ENCODE measurements at places on chromosomes 5 and 9.

- DNase-seq = no peak
These were observed 16.4 kb downstream of the IL4 start for GRCh38 chr5:132690156-132690555.

GRCh38 chr5:55868846-55869245 lies 17.7 kb downstream of the IL31RA start:
- no peak for DNase-seq

- DNase-seq = no peak
These were observed 5.5 kb downstream of the PTBP3 start for GRCh38 chr9:112327718-112328450.

GRCh38 chr9:113546566-113546965 lies 83.0 kb downstream of the RGS3 start:
- DNase-seq = no peak

DNA sequence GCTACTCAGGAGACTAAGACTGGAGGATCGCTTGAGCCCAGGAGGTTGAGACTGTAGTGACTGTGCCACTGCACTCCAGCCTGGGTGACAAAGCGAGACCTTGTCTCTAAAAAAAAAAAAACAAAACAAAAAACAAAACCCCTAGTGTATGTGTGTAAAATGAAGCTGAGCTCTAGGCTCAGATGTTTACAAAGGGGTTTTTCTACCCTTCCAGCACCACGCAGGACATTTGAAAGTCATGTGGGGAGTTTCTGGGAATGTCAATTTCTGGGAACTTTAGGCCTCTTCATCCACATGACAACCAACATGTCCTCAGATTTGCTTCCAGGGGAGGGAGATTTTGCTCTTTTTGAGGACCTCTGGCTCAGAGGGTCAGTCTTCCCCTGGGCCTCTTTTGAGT lies 42.4 kb upstream of the AIF1L start:
- no peak for DNase-seq

DNA sequence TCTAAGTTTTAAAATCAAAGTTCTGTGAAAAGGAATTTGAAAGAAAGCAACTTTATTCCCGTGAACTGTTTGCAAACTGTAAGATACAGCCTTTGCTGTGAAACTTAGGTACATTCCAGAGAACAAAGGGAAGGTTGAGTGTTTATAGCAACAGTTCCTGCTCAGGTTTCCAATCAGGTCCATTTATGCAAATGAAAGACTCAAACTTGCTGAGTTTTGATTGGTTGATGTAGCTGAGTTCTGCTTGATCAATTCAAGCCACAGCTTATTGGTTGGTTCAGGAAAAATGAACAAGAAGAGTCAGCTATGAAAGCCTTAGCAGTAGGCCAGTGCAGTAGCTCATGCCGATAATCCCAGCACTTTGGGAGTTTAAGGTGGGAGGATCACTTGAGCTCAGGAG lies 37.9 kb downstream of the SLC27A6 start:
- DNase-seq = no peak

DNA sequence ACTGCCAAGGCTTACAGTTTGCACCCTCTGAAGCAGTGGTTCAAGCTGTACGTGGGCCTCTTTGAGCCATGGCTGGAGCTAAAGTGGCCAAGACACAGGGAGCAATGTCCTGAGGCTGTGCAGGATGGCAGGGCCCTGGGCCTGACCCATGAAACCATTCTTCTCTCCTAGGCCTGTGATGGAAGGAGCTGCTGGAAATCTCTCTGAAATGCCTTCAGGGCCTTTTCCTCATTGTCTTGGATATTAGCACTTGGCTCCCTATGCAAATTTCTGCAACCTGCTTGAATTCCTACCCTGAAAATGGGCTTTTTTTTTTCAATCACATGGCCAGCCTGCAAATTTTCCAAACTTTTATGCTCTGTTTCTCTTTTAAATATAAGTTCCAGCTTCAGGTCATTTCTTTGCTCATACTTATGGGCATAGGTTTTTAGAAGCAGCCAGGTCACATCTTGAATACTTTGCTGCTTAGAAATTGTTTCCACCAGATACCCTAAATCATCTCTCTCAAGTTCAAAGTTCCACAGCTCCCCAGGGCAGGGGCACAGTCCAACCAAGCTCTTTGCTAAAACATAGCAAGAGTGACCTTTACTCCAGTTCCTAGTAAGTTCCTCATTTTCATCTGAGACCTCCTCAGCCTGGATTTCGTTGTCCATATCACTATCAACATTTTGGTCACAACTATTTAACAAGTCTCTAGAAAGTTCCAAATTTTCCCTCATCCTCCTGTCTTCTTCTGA lies 138.3 kb downstream of the OSTF1 start:
- DNase-seq = no peak

DNA sequence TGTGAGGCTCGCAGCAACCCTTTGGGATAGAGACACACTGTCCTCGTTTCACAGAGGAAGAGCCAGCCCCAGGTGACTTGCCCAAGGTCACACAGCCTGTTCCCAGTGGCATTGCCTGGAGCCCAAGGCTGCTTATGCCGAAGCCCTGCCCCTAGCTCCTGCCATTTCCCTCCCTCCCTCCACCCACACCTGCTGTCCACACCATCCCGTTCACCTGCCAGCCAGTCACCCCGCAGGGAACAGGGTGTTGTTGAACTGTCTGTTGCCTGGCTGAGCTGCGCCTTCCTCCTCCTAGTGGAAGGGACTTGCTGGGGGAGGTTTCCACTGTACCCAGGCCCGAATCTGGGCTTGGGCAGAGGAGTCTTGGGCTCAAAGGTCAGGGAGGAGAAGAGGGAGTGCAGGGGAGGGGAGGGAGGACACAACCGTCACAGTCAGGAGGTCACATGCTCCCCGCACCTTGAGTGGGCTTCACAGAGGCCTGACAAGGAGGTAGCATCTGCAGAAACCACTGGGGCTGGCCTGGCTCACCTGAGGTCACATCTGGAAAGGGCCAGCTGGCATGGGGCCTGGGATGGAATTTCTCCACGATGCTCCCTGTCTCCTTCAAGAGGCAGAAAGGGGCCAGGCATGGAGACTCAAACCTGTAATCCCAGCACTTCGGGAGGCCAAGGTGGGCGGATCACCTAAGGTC lies 6.3 kb downstream of the TTC16 start:
- DNase-seq = no peak

DNA sequence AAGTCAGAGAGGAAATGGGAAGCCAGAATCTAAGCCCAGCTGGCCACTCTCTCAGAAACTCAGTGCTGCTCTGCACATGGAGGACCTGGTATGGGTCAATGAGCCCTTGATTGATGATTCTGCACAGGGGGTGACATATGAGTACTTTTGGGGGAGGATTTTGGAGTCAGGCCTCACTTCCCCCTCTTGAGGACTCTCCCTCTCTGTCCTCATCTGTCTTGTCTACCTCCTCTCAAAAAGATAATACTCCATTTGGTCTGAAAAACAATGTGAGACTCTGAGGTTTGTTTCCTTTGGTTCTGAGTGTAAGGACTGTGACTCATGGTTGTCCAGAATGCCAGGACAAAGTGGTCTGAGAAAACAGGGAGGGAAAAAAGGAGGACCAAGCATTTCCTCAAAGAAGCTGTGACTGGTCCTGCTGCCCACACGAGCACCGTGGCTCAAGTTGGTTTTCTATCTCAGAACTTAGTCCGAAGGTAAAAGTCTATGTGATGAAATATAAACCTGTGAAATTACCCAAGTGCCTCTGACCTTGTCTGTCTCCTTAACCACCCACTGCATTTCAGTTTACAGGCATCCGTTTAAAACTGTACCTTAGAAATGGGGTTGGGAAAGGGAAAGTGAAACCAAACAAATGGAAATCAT lies 11.1 kb downstream of the TTC39B start:
- no peak for DNase-seq

Data from testis (tissue), 5 donors.